ENCODE measurements at places on chromosomes 1 and 21.

DNA sequence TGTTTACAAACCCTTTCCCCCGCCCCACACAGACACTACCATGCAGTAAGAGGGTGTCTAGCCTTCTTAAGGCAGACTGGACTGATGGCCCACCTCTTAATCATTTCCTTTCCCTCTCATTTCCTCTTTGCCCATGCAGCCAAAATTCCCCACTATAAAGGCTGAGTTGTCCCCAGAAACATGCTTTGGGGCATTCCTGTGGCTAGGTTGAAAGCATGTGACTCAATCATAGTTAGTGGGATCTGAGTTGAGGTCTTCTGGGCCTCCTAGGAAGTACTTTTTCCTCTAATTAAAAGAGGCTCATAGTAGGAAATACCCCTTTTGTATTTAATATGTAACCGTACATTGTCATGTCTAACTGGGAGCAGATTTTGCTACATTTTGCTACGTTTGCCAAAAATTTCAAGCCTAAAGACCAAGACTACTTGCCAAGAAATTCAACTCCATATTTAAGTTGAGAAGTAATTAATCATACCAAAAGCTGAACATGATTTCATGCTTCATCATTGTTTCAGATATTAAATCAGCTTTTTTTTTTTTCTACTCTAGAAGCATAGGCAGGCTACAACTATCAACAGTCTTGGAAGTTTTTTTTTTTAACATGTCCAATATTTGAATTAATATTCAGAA, 174.7 kb downstream of the ADGRL4 start:
- DNase-seq = peak; percentile 89

- DNase-seq = peak; percentile 82
Measured at GRCh38 chr1:107689159-107689558, 275.8 kb downstream of the VAV3 start.

DNA sequence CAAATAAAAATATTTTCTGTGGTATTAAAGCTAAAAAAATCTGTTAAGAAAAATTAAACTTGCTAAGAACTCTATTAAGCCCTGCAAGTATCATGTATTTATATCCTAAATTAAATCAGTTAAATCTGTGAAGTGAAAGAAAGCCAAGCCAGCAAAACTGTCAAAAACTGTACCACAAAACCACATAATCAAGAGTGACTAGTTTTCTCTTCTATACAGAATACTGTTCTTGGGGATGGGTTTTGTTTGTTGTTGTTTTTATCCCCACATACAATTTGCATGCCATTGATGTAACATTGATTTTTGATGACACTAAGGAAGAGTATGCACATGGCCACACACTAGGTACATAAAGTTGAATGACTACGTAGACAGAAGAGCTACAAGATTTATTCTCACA, 20.4 kb downstream of the DPH5 start:
- DNase-seq = no peak

GRCh38 chr1:233079574-233079973, 129.2 kb downstream of the NTPCR start:
- no peak for DNase-seq

- DNase-seq = no peak
Measured at GRCh38 chr1:61284248-61284854, 202.0 kb downstream of the NFIA start.

GRCh38 chr1:94406446-94406845, 11.7 kb upstream of the ABCD3 start:
- DNase-seq = no peak

DNA sequence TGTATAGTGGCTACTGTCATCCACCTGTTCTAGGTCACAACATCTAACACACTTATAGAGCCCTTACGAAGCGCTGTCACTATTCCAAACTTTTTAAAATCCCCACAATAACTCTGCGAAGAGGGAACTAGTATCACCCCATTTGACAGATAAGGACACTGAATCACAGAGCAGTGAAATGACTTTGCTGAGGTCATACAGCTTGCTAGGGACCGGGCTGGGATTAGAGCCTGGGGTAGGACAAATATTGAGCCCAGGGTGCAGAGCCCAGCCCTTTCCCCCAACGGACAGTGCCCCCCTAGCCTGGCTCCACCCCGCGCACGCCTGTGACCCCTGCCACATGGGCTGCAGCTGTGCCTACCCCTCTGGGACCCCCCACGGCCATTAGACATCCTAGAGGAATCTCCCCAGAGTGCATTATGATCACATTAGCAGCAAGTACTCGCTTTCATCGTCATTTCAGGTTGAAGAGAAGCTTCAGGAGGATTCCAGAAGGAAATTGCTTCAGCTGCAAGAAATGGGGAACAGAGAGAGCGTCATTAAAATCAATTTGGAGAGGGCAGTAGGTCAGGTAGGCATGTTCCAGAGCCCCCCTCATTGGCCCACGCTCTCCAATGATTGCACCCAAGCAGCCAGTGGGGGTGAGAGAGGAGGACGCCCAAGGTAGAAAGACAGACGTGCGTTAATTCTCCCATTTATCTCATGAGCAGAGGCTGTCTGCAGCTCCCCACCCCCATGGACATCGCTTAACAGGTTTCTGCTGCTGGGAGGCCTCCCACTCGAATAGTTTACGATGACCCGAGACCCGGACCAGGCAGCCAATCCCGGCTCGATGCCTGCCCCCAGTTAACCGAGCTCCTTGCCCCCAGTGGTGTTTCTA, 77.2 kb downstream of the FHAD1 start:
- DNase-seq = no peak

- DNase-seq = no peak
Measured at GRCh38 chr1:8189931-8190483, 127.9 kb upstream of the SLC45A1 start.

DNA sequence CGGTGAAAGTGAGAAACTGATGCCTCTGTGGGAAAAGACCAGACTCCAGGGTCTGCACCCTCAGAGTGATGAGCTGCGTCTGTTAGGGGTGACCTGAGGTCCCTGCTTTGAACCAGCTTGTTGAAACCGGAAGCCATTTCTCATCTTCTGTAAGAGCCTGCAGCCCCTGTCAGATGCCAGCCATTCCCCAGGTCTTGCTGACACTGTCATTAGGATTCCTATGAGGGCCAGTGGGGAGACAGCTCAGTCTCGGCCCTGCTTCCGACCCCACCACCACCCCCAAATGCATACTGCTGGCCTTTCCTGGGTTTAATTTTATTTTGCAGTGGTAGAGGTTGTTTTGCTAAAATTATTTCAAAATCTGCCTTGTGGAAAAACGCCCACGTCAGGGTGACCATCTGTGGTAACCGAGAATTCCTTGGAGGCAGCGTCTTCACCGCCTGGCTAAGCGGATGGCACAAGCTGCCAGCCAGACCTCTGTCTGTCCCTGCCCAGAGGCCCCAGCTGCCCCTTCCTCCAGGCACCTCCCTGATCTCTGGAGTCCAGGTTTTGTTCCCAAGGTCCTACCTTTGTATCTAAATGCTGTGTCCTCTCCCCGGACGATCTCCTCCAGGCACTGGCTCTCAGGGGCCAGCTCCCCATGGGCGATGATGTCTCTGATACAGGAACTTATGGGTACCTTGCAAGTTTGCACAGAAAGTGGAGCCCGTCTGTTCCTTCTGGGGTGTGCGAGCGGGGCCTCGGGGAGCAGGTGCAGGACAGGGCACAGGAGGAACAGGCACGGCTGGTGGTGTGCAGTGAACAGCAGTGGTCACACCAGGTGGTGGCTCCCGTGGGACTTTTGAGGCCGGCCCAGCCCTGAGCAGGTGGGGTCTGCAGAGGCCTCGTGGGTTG, 49.9 kb downstream of the PRKCZ start:
- DNase-seq = no peak

- DNase-seq = peak; percentile 82
Measured at GRCh38 chr1:44707959-44708831, 22.8 kb downstream of the RNU5D-1 start.

DNA sequence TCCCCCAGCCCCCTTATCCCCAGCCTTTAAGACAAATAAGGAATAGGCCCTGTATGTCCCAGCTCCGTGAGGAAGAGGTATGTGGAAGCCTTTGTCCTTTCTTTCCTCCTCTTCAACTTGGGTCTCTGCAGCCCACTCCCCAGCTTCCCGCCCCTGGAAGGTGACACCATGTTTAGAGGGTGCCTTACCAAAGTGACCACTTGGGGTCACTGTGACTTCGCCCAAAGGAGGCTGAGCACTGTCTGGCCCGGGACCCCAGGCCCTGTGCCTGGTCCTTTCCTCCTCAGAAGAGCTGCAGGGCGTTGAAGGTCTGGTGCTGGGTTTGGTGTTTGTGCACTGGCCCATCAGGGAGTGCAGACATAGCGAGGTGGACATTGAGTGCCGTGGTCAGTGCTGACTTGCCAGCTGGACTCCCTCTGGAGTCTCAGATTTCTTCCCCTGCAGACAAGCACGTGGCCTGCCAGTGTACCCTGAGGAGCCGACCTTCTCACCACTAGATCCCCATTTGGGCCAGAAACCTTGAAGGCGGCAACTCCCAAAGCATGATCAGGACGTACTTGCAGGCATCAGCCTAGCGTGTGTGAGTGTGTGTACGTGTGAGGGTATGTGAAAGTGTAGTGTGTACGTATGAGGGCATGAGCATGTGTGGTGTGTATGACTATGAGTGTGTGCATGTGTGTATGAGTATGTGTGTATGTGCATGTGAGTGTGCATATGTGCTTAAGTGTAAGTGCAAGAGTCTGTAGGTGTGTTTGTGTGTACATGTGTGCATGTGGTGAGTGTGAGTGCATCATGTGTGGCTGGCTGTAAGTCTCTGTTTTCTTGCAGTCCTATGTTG, 181.4 kb upstream of the KIAA0040 start:
- DNase-seq = peak; percentile 19

DNA sequence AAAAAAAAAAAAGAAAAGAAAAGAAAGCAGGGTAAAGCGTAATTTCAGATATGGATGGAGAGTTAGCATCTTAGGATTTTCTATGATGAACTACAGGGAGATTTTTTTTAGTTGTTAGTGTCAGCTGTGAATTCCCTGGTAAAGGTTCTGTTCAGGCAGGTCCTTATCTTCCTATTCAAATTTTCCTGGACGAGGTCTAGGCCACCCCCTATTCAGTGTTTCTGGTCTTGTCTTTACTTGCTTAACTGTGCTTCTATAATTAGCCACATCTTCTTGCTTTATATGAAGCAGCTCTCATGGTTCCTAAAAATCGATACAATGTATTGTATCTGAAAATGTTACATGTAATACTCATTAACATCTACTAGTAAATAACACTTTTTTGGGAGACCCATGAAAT, 157.8 kb downstream of the LHX8 start:
- no peak for DNase-seq

DNA sequence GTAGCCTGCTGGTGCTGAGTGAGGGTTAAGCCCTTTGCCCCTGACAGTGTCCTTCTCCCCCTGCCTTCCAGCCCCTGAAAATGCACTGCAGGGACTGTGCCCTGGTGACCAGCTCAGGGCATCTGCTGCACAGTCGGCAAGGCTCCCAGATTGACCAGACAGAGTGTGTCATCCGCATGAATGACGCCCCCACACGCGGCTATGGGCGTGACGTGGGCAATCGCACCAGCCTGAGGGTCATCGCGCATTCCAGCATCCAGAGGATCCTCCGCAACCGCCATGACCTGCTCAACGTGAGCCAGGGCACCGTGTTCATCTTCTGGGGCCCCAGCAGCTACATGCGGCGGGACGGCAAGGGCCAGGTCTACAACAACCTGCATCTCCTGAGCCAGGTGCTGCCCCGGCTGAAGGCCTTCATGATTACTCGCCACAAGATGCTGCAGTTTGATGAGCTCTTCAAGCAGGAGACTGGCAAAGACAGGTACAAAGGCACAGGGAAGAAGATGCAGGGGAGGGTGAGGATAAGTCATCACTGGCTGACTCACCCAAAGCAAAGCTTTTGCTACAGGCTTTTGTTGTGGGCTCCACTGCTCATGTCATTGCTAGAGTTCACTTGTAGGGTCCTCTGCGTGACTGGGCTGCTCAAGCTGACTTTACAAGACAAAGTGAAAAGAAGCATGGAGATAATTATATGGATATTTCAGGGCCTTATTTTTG, 174.9 kb downstream of the PIGK start:
- no peak for DNase-seq

DNA sequence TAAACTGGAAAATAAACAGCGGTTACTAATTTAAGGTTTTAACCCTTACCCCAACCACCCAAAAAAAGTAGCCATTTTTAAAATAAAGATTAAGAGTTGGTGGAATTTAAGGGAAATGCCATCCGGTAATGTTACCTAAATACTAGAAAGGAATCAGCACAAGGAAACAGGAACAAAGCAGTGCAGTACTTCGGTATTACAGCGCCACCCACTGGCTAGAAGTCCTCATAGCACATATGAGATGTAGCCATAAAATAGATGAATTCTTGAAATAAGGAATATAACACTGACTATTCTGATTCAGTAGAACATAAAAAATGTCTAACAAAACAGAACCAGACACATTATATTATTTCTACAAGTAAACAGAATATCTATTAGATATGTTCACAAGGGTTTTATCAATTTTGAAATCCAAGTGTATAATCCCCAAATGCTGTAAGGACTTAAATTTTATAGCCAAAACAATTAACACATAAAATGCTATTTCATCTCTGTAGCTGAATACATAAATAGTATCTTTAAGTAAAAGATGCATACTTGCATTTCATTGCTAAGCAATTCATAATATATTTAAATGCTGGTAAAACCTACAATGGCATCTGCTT, 58.8 kb downstream of the FRRS1 start:
- peak; percentile 84 for DNase-seq

DNA sequence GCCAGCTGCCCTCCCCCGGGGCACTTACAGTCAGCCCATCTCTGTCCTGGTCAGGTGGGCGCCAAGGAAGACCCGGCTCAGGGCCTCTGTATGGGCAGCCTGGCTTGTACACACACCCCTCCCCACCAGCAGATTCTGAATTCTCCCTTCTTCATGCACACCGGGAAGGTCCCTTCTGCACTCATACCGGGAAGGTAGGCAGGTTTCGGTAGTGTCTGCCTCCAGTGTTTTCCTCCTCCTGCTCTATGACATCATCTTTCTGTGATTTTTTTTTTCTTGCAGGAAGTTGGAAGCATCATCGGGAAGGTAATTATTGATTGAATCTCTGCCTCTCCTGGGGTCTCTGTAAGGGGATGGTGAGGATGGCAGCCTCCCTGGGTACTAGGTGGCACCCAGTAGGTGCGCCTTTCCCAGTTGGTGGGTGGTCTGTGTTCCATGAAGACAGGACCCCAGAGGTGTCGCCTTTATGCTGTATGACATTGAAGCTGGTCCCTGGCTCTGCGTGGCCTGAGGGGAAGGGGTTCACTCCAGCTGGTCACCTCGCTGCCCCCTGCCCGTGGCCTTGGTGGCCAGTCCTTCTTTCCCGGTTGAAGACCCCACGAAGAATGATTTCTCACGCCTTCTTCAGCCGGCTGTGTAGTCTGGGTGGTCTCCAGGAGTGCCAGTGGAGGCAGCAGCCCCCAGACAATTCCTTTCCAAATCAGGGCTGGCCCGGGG, 82.1 kb upstream of the COL6A1 start:
- no peak for DNase-seq

GRCh38 chr1:163585796-163586195, 264.0 kb downstream of the NUF2 start:
- no peak for DNase-seq

- DNase-seq = no peak
Measured at GRCh38 chr1:24392604-24392946, 21.0 kb downstream of the STPG1 start.

- no peak for DNase-seq
Measured at GRCh38 chr1:229717786-229718576, 91.9 kb downstream of the URB2 start.

GRCh38 chr1:92159593-92159992, 58.1 kb upstream of the C1orf146 start:
- no peak for DNase-seq

- DNase-seq = peak; percentile 61
Measured at GRCh38 chr1:25744140-25744581, 55.8 kb upstream of the SELENON start.

Measured in adipocyte (in vitro differentiated cells).